Eye (tissue), 1 donor: ENCODE measurements at places on chromosomes 12 and 14.

- DNase-seq, result no peak
These were observed 19.7 kb upstream of the NR1H4 start for GRCh38 chr12:100453951-100454350.

DNA sequence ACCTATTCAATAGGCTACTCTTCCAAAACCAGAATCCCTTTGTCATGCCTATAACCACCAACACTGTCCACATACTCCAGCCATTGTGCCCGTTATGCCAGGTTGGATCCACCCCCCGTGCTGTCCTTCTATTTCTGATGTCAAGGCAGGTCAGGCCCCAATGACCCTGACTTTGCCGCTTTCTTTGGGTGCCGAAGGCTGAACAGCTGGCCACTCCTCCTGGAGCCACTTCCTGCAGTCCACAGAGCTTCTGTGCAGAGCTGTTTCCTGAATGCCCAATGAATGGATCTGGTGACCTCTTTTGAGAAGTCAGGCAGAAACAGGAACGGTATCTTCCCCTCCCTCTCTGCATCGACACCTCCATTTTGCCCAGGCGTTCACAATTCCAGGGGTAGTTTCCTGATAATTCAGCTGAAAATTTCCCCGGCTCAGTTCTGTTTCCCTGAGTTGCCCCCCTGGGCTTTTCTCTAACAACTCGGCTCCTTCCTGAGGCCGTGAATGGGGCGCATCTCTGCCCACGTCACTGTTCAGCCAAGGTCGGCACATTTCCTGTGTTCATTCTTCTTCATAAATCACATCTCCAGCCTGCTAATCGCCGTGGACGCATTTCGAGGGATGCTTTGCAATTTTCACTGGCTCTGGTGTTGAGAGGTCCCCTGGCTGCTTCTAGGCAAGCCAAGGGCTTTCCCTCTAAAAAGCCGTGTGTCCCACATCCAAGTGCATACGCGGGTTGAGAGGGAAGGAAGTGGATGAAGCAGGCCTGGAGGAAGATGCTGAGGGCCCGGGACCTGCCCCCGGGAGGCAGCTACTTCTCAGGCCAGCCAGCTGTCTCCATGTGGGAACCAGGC lies 86.5 kb downstream of the PAPOLA start:
- no peak for DNase-seq

DNA sequence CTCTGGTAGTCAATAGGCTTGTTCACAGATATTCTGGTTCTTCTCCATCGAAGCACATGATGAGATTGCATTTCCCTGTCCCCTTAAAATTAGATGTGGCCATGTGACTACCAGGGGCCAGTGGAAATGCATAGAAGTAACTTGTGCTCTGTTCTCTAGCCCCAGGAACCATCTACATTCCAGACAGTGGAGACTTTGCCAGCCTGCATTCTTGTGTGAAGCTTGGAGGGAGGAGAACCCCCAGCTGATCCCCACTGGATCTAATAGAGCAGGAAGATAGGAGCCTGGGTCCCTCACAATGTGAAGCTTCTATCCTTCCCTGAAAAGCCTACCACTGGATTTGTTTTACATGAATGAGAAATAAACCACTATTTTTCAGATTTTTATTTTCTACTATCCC lies 130.1 kb downstream of the KITLG start:
- DNase-seq, result no peak

- DNase-seq, result no peak
These were observed 172.0 kb downstream of the C12orf75 start for GRCh38 chr12:105502426-105502930.

DNA sequence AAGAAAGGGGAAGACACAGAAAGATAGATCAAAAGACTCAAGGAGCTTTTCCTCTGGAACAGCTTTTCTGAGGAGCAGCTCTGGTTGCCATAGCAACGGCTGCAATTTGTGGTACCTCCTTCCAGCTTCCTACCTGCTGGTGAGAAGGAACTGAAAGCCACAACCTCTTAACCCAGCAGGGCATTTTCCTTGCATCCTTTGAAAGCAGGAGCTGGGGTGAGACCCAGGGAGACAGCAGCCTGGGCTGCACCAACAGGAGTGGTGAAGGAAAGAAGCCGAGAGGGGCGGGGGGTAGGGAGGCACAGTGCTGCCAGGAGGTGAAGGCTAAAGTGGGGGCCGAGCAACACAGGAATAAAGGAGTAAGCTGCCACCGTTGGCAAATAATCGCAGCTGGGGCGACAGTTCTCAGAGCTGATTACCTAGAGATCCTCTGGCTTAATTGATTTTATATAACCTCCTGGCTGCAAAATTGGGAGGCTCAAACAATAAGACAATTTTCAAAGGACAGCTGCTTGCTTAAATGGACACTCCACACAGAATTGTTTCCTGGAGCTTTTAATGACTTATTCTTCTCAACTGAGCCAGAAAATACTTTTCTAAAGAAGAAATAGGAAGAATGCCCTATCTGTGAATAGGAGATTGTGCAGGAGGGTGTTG lies 129.4 kb downstream of the RPAP3 start:
- DNase-seq, result peak; percentile 83

DNA sequence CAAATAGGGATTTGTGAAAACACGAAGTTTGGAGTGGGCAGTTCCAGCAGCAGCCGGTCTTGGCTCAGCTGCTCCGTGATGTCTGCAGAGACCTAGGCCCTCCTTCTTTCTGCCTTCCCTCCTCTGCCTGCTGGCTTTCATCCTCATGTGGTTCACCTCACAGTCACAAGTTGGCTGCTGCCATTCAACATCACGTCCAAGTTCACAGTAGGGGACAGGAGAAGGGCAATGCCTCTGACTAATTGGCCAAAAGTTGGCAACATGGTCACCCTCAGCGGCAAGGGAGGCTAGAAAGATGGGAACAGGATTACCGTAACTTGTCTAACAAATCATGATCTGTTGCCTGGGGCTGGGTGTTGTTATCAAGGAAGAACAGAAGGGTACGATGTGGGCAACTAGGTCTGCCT lies 7.8 kb upstream of the CACNA2D4 start:
- no peak for DNase-seq

GRCh38 chr14:38544776-38545175 lies 288.9 kb upstream of the CLEC14A start:
- peak; percentile 14 for DNase-seq

DNA sequence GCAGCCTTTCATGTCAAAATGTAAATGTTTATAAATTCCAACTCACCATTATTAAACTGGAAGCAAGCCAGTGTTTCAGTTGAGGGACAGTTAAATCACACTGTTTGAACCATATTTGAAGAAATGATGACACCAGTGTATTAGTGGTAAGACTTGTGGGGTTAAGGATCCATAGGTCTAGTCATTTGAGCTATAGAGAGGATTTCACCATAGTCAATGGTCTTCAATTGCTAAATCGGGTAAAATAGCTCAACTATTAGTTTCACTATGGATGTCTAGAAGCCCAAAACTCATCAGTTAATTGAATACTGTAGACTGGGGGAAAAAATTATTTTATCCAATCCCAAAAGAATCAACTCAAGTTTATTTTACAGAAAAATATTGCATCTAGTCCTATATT lies 659.1 kb downstream of the NRXN3 start:
- DNase-seq, result no peak

GRCh38 chr14:89164168-89165073 lies 252.6 kb downstream of the FOXN3 start:
- no peak for DNase-seq

DNA sequence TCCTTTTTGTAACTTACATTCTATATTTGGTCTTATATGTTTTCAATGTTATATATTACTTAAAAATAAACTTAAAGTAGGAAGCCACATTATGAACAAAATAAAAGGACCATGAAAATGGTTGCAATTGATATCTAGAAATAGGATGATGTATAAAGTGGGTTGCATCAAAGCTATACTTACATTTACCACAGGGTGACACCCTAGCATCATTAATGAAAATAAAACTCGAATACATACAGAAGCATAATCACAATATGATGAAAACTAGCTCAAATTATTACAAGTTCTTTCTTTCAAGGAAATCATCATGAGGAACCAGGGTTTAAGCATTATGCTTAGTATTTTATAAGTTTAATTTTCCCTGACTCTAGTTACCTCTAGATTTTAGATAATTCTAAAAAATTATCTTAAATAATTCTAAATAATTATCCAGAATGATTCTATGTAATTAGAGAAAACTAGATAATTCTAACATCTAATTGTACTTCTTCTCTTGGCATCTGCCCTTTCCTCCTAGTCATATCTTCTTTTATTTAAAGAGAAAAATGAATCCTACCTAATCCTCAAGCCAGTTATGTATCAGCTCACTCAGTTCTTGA lies 31.2 kb downstream of the TAS2R7 start:
- peak; percentile 73 for DNase-seq
